H9 (cell line): ENCODE measurements at places on chromosomes 11 and 22. TPM values are rescaled to one million over a fixed set of nuclear protein-coding genes. Genes with fewer than 3 reads are reported as not detected.
A peak's percentile ranks its signal among the peaks of the same experiment; 100 is the strongest.

MMP8 gene
- total RNA-seq: not detected in 2 replicates

CPSF7 gene
- 133 and 145 TPM in 2 replicates for total RNA-seq

SCGB1A1 gene
- not detected in 2 replicates for total RNA-seq

GRCh38 chr11:62850911-62851806 lies 11.8 kb upstream of the WDR74 start:
- no peaks in the 10 kb centered on the region; the same call in 1 of the 2 replicates for H3K4me1 ChIP-seq
- no peak overlapping the region for H3K27ac ChIP-seq
- DNase-seq: peak; percentile 81
- H3K36me3 ChIP-seq: peaks cover 45% of the 10 kb centered on the region

DNA sequence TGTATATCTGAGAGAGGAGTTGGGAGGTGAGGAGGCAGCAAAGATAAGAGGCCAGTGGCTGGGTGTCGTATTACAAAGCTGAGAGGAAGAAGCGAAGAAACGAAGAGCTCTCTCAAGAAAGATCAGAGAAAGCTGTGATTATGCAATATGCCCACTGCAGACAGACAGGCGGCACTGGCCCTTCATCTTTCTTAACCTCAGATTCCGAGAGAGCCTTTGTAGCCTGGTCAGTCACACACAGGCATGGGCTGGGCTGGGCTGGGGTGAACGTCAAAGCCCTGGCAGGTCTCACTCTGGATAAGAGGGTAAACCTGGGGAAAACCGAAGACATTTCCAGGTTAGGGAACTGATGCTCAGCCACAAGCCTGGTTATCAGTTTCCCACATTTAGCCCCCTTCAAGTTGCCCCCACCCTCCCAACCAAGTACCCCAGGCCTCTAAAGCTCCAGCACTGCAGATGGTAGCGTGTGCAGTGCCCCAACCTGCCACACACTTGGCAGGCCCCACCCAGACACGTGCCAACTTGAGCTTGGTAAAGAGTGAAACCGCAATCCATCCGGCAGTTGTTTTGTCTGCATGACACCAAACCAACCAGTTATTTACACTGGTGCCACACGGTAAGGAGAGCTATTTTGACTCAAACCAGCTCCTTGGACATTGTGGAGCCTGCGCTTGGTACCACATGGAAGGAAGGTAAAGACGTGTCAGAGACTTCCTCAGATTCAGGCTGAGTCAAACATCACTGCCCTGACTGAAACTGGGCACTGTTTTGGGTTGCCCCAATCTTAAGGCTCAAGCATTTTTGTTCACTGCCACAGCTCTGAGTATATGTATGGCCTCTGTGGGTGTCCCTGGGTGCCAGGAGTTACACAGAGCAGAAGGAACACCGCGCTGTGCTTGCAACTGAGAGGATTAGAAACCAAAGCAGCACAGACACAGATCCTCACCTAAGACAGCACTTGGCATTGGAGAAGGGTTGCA lies 135.9 kb downstream of the FDX1 start:
- 0 out of 2 replicates have a peak overlapping the region, but pooled peaks have one; percentile 0 for H3K4me3 ChIP-seq
- H3K27me3 ChIP-seq: no peaks in the 10 kb centered on the region
- no peaks in the 10 kb centered on the region for H3K36me3 ChIP-seq
- H3K27ac ChIP-seq: no peak overlapping the region
- no peaks in the 10 kb centered on the region for H3K4me1 ChIP-seq

DNA sequence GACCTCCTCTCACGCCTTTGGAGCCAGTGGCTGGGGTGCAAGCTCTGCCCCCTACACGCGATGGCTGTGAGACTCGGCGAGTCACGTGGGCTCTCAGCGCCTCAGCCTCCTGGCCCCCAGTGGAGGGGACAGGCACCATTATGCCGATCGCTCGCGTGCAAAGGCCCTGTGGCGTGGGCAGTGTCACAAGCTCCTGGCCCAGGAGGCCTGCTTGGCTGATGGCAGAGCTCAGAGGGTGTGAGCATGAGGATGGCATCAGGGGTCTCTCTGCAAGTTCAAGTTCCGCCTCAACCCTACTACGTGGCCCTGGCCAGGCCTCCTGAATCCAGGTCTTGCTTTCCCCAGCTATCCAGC lies 90.8 kb upstream of the KCNQ1OT1 start:
- peak; percentile 19 for DNase-seq
- H3K4me3 ChIP-seq: peak overlapping the region; percentile 9; the same call in 1 of the 2 replicates
- no peaks in the 10 kb centered on the region; the same call in 1 of the 2 replicates for H3K27me3 ChIP-seq
- no peak overlapping the region for H3K27ac ChIP-seq
- H3K4me1 ChIP-seq: no peaks in the 10 kb centered on the region
- H3K36me3 ChIP-seq: peaks cover 14% of the 10 kb centered on the region

DNA sequence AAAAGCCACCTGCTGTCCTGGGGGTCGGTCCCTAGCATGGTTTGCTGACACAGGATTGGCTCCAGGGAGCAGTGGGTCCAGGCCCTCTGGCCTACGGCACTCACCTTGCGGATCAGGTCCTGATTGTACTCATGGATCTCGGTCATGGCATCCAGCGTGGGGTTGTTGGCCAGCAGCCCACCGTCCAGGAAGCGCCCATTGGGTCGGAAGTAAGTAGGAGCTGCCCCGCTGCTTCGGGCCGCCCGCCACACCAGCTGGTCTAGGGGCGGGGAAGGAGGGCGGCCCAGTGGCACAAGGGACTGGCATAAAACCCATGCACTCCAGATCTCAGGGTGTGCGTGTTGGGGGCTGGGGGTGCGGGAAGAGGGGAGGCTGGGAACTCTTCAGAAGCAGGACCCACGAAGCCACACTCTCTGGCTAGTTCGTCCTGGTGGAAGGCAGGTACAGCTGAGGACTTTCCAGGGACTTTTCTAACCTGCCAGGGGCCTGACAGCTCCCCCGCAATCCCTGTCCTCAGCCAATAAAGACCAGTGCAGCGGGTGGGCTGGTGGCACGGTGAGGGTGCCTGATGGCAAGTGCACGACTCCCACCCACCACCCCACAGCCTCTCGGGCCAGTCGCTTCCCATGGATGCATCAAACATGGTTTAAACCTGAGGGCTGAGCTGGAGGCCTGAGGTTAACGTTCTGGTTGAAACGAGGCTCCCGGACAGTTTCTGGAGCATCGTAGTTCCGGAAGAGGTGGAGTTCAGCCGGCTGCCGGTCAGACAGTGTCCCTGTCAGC lies 5.1 kb upstream of the BAIAP2L2 start:
- DNase-seq: no peak
- peaks cover 2% of the 10 kb centered on the region for H3K36me3 ChIP-seq
- H3K4me1 ChIP-seq: no peaks in the 10 kb centered on the region
- H3K27ac ChIP-seq: no peak overlapping the region
- no peak overlapping the region for H3K4me3 ChIP-seq

DNA sequence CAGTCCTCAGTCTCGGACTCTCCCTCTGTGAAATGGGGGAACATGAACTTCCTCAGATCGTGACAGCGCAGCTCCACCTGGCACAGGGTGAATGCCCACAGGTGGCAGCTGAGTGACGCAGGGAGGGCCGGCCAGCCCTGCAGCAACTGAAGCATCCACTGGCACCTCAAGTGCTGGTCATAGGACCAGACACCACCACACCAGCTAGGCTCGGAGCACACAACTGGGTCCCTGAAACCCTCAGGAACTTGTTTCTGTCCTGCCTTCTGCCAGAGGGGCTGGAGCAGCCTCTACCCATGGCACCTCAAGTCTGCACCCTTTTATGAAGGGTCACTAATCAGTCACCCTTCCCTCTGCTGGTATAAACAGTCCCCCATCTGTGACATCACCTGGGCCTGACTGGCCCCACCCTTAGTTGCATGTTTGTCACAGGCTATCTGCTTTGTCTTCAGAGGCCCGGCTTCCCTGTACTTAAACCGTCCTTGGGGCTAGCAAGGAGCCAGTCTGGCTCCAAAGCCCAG lies 7.4 kb upstream of the CDC42BPG start:
- no peak for DNase-seq
- H3K4me1 ChIP-seq: no peaks in the 10 kb centered on the region; the same call in 1 of the 2 replicates
- H3K4me3 ChIP-seq: no peak overlapping the region

- H3K36me3 ChIP-seq: peaks cover 3% of the 10 kb centered on the region; the same call in 1 of the 3 replicates
- no peak overlapping the region for H3K27ac ChIP-seq
- H3K4me1 ChIP-seq: no peaks in the 10 kb centered on the region
- H3K27me3 ChIP-seq: no peaks in the 10 kb centered on the region
These were observed 1.3 kb downstream of the HARBI1 start for GRCh38 chr11:46615756-46616155.

DNA sequence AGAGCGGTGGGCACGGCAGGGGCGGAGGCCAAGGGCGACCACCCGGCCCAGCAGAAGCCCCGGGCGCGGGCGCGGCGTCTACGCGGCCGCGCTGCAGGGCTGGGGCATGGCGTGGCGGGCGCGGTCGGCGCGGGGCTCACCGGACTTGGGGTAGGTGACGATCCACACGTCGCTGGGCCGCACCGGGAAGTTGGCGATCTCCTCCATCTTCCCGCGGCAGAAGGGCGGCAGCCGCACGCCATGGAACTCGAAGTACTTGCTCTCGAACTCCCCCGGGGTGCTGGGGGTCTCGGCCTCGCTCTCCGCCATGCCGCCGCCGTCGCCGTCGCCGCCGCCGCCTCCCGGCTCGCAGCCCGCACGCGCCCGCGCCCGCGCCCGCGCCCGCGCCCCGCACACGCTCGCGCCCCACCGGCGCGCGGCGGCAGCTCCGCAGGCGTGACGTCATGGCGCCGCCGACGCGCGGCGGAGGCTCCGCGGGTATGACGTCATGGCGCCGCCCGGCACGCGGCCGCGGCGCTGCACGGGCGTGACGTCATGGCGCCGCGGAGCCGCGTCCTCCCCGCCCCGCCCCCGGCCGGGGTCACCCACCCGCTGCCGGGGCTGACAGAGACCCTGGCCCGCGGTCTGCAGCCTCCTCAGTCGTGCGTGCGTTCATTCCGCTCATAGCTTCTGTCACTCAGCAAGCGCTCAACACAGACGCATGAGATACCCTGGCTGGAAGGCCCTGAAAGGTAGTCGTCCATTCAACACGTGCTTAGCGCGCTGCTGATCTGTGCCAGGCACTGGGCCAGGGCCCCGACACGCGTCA lies at the start of gene SULT4A1:
TSS of gene SULT4A1 (minus strand) at position 440 of the 808 bp plus-strand sequence. CDS start at position 309, 131 bp downstream.
- H3K27me3 ChIP-seq: no peaks in the 10 kb centered on the region
- no peak within 1 kb of the TSS for H3K27ac ChIP-seq
- peaks cover 11% of the 10 kb centered on the region for H3K36me3 ChIP-seq
- H3K4me1 ChIP-seq: peaks cover 12% of the 10 kb centered on the region; the same call in 1 of the 2 replicates
- peak; percentile 61 for DNase-seq
- H3K4me3 ChIP-seq: peak within 1 kb of the TSS; percentile 85

- H3K4me1 ChIP-seq: no peaks in the 10 kb centered on the region; the same call in 1 of the 2 replicates
- no peaks in the 10 kb centered on the region for H3K27me3 ChIP-seq
- peak overlapping the region; percentile 99 for H3K27ac ChIP-seq
- H3K36me3 ChIP-seq: peaks cover 6% of the 10 kb centered on the region; the same call in 2 of the 3 replicates
- peak overlapping the region; percentile 49 for H3K4me3 ChIP-seq
- peak; percentile 83 for DNase-seq
These were observed 10.5 kb downstream of the EMSY start for GRCh38 chr11:76455331-76455730.

- H3K27ac ChIP-seq: peak overlapping the region; percentile 59
- DNase-seq: peak; percentile 92
These were observed 3.3 kb downstream of the FGF19 start for GRCh38 chr11:69700278-69701140.

DNA sequence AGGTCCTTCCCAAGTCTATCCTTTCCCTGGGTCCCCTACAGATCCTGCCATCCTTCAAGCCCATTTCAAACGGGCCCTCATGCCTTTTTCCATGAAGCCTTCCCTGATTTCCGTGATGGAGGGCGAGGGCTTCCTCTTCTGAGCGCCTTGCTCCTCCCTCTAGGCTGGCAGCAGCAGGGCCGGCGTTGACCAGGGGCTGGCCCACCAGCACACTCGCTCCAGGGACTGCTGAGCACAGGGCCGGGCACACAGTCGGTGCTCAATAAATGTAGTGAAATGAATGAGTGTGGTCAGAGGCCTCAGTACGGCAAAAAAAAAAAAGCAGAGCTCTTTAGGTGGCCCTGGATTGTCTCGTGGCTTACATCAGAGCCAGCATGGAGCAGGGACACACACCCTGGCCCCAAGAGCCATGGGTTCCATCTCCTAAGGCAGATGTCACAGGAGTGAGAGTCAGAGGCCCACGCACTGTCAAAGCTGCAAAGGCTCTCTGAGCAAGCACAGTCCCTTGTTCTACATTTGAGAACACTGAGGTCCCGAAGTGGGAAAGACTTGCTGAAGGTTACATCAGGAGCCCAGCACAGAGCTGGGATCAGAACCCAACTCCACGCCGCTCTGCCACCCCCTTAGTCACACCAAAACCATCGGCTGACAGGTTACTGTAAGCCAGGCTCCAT lies 3.1 kb downstream of the IL2RB start:
- no peak overlapping the region; the same call in 2 of the 3 replicates for H3K4me3 ChIP-seq
- no peaks in the 10 kb centered on the region for H3K27me3 ChIP-seq
- H3K27ac ChIP-seq: no peak overlapping the region
- no peak for DNase-seq

DNA sequence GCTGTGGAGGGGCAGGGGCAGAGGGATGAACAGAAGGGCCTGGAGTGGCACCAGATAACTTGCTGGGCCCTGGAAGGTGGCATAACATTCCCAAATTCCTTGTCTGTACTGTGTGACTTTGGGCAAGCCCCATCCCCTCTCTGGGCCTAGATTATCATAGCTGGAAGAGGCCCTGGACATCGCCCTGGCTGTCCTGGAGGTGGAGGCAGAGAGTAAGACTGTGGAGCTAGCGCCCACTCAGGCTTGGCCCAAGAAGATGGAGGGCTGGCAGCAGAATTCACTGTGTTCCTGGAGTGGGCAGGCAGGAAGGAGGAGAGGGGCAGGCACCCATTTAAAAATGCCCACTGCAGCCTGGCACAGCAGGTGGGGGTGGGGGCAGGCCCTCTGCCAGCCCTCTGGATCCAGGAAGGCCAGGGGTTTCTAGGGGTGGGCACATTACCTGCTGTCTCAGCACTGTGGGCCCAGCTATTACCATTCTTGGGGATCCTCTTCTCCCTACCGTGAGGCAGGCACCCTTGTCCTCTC lies 22.6 kb downstream of the ARHGEF17 start:
- peaks cover 7% of the 10 kb centered on the region; the same call in 1 of the 2 replicates for H3K4me1 ChIP-seq
- H3K4me3 ChIP-seq: no peak overlapping the region
- H3K27me3 ChIP-seq: peaks cover 28% of the 10 kb centered on the region
- no peak overlapping the region for H3K27ac ChIP-seq
- DNase-seq: no peak

DNA sequence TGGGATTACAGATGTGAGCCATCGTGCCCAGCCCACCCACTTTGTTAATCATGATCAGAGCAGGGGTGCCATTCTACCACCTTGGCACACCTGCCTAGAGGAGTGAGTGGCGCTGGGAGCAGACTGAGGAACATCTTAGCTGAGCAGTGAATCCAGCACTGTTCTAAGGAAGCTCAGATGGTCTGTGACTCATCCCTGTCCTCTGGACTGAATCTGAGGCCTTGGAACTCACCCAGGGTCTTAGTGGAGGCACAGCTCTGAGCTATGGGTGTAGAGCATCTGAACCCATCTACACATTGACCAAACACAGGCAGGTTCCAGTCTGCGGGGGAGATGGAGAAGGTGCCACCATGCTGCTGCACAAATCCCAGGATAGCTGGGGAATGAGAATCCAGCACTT lies 14.9 kb downstream of the PGAP2 start:
- no peak overlapping the region for H3K4me3 ChIP-seq
- no peak overlapping the region for H3K27ac ChIP-seq
- peaks cover 13% of the 10 kb centered on the region; the same call in 1 of the 2 replicates for H3K4me1 ChIP-seq
- DNase-seq: no peak
- H3K36me3 ChIP-seq: peaks cover 46% of the 10 kb centered on the region

GRCh38 chr11:107682572-107682971 lies 29.3 kb downstream of the SLN start:
- no peaks in the 10 kb centered on the region for H3K36me3 ChIP-seq
- H3K27ac ChIP-seq: no peak overlapping the region
- H3K4me3 ChIP-seq: no peak overlapping the region
- H3K27me3 ChIP-seq: no peaks in the 10 kb centered on the region

GRCh38 chr11:131748151-131749050 lies 378.0 kb downstream of the NTM start:
- no peaks in the 10 kb centered on the region for H3K36me3 ChIP-seq
- peak; percentile 62 for DNase-seq
- H3K27ac ChIP-seq: no peak overlapping the region
- H3K4me1 ChIP-seq: no peaks in the 10 kb centered on the region
- no peak overlapping the region for H3K4me3 ChIP-seq
